ENCODE measurements at places on chromosomes 13 and 19.

- DNase-seq: no peak
These were observed 723.2 kb downstream of the PCDH9 start for GRCh38 chr13:66506979-66507378.

DNA sequence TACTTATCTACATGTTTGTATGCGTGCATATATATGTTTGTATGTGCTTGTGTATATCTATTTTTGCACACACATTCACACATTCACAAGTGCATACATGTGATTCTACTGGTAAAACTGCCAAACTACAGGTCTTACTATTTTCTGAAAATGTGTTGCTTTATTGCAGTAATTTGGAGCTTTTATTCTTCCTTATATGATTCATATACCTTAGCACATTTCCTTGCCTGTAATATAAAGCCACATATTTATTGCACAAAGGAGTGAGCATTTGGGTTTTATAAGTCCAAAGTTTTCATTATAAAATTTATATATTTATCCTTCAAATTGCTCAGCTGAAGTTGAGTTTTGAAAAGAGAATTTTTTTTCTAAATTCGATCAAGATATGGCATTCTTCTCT, 1120.4 kb upstream of the PCDH9 start:
- no peak for DNase-seq

- no peak for DNase-seq
These were observed 86.2 kb downstream of the CAB39L start for GRCh38 chr13:49357694-49358093.

- no peak for DNase-seq
These were observed 124.2 kb downstream of the CDK8 start for GRCh38 chr13:26378116-26378515.

DNA sequence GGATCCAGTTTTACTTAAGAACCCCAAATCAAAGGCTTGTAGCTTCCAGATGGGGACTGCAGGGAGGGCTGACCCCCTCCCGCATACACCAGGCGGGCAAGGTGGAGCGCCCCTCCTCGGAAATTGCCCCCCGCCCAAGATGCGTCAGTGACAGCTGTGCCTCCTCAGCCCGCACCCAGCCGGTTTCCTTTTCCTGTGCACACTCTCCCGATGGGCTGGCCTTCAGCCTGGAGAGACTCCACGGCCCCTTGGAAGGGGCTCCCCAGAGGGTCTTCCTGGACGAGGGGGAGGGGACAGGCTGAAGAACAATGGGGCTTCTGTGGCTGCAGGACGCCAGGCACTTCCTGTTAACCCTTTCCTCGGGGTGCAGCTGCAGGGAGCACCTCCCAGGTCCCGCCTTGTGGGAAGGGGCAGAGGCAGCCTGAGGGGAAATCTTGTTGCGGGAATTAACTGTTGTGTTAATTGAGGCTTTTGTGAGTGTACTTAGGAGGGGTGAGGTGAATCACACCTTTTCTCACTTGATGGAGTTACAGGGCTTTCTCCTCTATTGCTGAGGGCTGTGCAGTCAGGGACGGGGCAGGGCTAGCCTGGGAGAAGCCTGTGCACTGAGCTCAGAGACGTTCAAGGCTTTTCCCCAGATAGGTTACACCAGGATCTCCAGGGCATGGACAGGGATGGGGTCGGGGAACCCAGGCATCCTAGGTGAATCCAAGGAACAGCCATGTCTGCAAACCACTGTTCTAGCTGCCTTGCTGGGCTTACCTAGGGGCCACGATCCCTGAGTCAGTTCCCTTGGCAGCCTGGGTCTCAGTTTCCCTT, 14.3 kb downstream of the IER2 start:
- no peak for DNase-seq

DNA sequence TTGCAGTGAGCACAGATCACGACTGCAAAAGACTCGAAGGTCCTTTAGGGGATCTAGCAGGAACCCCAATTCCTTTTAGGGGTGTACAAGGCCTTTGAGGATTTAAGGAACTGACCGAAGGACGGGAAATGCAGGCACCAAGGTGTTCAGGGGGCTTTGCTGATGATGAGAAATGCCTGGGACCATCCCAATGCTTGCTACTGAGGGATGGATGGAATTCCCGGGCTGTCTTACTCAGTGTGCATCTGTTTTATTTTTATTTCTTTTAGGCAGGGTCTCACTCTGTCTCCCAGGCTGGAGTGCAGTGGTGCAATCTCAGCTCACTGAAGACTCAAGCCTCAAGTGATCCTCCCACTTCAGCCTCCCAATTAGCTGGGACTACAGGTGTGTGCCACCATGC, 11.3 kb downstream of the PRR22 start:
- DNase-seq: no peak

DNA sequence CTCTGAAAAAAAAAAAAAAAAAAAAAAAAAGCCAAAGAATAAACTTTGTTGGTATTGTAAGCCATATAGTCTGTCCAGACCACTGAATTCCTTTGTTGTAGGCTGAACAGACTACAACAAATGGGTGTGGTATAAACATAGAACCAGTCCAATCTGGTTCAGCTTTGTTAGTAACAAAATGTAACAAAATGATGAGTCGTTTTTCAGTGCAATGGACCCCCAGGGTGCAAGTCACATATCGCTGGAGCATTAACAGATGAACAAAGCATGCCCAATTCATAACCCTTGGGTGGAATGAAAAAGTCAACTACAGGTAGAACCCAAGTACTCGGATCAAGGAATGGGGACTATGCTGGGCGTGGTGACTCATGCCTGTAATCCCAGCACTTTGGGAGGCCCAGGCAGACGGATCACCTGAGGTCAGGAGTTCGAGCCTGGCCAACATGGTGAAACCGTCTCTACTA, 13.6 kb upstream of the FCHO1 start:
- no peak for DNase-seq

DNA sequence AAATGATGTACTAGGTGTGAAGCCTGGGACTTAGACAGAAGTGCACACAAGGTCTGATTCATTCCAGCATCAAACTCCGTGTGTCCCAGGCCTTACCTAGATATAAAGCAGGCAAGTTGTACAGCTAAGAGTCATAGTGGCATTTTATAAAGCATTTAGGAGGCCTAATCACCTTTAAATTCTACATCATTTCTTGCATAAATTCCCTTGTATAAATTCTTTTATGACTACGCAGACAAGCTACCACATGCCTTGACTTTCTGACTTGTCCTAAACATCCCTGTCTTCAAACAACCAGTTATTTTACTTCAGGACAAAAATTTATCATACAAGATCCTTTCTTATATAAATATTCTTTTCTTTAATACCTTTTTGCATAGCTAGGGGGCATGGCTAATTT, 22.5 kb downstream of the TMEM255B start:
- DNase-seq: no peak

DNA sequence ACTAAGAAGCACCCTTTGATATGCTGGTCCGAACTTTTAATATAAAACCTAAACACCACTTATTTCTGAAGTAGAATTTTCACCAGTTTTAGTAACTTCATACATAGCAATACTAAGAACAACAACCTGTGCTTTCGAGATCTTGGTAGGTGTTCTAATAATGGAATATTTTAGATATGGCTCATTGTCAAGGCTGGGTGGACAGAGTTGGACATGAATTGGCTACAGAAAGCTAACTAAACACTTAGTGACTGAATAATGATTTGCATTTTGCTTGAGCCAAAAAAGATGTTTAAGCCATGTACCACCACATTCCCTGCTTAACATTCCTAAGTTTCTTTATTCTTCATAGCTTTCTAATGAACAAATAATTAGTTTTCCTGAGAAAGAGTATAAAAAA, 344.3 kb upstream of the SGCG start:
- DNase-seq: no peak

- no peak for DNase-seq
These were observed 1.6 kb downstream of the CCDC97 start for GRCh38 chr19:41311613-41312012.

DNA sequence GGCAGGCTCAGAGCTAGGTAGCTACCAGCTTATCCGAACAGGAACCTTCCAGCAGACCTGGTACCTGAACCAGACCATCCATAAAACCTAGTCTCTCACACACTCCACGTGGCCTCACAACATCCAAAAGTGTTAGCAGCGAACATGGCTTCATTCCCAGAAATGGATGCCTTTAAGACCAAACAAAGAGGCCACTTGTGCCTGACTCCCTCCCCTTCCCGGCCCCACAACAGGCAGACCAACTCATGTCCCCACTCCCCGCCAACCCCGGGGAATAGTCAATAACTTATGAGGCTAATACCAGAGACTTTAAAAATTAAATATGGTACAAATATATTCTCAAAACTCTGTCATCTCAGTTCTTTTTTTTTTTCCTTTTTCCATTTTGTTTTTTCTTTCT, 46.2 kb downstream of the ZNF557 start:
- DNase-seq: no peak

- no peak for DNase-seq
These were observed 21.5 kb downstream of the CPT1C start for GRCh38 chr19:49712397-49712859.

GRCh38 chr19:45140533-45140932, 20.2 kb downstream of the NKPD1 start:
- no peak for DNase-seq

DNA sequence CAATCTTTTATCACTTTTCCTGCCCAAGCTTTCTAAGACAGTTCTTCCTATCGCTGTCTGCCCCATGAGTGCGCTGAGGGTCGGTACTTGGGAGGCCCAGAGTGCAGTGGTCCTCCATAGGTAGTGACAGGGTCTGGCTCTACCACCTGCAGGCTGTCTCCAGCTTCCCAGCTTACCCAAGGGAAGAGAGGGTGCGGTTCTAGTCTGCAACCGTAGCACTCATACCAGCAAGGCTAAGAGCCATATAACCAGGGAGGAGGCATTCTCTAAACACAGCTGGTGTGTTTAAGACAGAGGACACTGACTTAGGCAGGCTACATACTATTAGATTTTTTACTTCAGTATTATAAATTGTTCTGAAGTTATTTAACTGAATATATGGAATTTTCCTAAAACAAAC, 8.2 kb downstream of the PROZ start:
- no peak for DNase-seq

- DNase-seq: no peak
These were observed 120.3 kb upstream of the SERTM1 start for GRCh38 chr13:36553491-36553890.

GRCh38 chr13:23059173-23059572, 121.6 kb upstream of the SGCG start:
- DNase-seq: no peak

DNA sequence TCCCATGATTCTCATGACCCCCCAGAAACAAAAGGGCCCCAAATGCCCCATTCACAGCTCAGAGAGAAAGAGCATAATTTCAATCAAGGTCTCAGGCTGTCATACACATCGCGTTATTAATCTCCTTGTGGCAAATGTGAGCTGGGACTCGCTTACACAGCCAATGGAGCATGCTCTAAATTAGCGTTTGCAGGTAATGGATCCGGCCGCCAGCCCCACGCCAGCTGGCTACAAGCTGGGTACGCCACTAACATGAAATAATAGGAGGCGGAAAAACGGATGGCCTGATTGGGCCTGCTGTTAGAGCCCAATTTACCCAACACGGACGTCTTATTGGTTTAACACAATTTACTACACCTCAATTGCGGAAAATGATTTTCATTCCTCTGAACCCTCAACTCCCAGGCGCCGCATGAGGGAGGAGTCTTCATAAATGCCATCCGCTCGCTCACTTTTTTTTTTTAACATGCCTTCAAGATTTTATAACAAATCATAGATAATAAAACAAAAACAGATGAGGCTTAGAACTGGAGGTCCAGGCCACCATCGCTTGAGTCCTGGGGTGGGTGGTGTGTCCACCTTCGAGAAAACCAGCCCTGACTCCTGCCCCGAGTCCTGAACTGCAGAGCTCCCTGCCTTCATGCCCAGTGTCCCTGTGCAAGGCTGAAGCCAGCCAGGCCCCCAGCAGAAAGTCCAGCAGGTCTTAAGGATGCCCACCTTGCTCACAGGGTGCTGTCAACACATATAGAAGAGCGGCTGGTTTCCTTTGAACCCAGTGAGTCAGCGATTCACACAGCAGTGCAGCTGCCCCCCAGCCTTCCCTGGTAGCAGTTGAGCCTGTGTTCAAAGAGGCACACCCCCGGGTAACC, 62.1 kb downstream of the PEPD start:
- no peak for DNase-seq

GRCh38 chr19:11359421-11359820, 4.2 kb downstream of the PLPPR2 start:
- no peak for DNase-seq

GRCh38 chr19:45250832-45251451, at the start of gene MARK4:
TSS of gene MARK4 (plus strand) at chr19:45251271. CDS start at chr19:45251589, 318 bp downstream.
- DNase-seq: no peak

- DNase-seq: no peak
These were observed 10.5 kb upstream of the TINCR start for GRCh38 chr19:5578097-5578846.

- no peak for DNase-seq
These were observed 793.9 kb upstream of the PCDH9 start for GRCh38 chr13:68023838-68024581.

DNA sequence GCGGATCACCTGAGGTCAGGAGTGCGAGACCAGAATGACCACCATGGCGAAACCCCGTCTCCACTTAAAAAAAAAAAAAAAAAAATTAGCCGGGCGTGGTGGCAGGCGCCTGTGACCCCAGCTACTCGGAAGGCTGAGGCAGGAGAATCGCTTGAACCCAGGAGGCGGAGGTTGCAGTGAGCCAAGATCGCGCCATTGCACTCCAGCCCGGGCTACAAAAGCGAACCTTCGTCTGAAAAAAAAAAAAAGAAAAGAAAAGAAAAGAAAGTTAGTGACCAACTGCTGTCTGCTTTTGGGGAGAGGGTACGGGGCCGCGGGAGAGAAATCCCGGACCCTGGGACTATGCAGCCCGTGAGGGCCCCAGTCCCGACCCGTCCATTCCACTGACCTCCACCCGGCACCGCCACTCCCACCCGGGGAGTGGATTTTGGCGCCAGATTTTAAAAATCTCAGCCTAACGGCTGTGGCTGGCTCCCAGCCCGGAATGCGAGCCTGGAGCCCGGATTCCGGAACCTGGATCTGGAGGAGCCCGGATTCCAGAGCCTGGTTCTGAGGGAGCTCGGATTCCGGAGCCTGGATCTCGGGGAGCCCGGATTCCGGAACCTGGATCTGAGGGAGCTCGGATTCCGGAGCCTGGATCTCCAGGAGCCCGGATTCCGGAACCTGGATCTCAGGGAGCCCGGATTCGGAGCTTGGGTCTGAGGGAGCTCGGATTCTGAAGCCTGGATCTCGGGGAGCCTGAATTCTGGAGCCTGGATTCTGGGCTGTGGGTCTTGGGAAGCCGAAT, 6.1 kb upstream of the LMNB2 start:
- no peak for DNase-seq

Data from GM12878 (cell line).